ENCODE measurements at places on chromosomes 1 and 21.

- H3K27me3 ChIP-seq, result no peaks in the 10 kb centered on the region
- H3K27ac ChIP-seq, result no peak overlapping the region
- H3K4me1 ChIP-seq, result no peaks in the 10 kb centered on the region
Measured at GRCh38 chr1:67609577-67610341, 75.2 kb upstream of the GADD45A start.

GRCh38 chr1:185679220-185679619, 55.0 kb upstream of the HMCN1 start:
- DNase-seq, result no peak
- no peaks in the 10 kb centered on the region for H3K4me1 ChIP-seq
- H3K27me3 ChIP-seq, result no peaks in the 10 kb centered on the region
- no peak overlapping the region for H3K4me3 ChIP-seq
- H3K27ac ChIP-seq, result no peak overlapping the region

- no peak overlapping the region for H3K27ac ChIP-seq
- no peak for DNase-seq
- H3K36me3 ChIP-seq, result no peaks in the 10 kb centered on the region
- no peak overlapping the region for H3K4me3 ChIP-seq
Measured at GRCh38 chr1:45512641-45513054, 9.0 kb downstream of the PRDX1 start.

GRCh38 chr1:214970016-214970415, 112.5 kb upstream of the KCNK2 start:
- no peaks in the 10 kb centered on the region for H3K27me3 ChIP-seq
- no peak overlapping the region for H3K27ac ChIP-seq
- DNase-seq, result no peak

DNA sequence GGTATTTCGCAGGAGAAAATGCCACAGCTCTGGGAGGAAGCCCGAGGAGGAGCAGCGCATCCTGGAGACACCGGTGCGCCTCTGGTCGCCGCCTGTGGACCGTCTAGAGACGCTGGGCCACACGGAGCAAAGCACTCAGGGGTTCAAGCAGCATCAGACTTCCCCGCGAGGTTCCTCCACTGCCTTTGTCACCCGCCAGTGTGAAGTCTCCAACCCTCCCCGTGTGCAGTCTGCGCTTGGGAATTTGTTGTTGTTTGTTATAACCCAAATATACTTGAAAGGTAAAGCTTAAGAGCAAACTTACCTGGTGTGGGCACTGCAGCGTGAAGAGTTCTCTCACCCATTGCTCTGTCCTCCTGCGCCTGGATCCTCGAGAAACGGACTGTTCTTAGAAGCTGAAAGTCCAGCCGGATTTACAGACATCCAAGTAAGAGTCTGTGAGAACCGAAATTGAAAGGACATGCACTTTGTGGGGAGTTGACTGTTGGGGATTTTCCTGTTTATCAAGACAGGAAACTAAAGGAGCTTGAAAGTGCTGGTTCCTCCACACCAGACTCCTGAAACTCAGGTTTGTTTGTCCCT, at the start of gene GBP4:
Gene GBP4, minus strand, starts transcription at position 452 of the 582 bp plus-strand sequence. Its CDS starts 108 bp downstream, at position 344.
- H3K4me1 ChIP-seq, result no peaks in the 10 kb centered on the region
- peak within 1 kb of the TSS; percentile 81 for H3K27ac ChIP-seq
- H3K4me3 ChIP-seq, result peak within 1 kb of the TSS; percentile 57

DNA sequence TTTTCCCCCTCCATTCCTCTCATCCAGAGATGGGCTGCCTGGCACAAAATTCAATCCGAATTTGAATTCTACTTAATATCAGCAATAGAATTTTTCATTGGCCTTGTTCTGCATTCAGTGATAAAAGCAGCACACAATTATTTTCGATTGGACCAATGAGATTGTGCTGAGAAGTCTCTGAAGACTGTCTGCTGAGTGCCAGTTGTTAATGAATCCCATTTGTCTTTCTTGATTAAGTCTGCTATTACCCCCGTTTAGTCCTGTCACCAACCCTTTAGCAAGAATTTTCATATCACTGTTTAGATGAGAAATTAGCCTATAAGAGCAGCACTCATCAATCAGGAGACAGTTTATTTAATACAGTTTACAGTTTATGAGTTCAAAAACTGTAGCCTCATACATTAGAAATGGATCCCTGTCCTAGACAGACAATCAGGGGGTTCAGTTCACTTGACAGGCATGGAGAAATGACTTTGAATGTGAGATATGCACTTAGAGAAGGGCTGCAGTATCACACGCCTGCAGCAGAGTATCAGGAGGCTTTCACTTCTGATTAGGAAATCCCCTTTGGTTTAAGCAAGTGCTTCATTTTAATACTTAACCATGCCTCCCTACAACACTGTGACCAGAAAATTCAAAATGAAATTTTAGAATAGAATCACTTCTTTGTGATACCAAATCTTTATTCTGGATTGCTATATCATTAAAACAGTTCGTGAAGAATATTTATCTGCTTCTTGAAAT, 304.7 kb upstream of the PTBP2 start:
- H3K36me3 ChIP-seq, result no peaks in the 10 kb centered on the region
- H3K4me3 ChIP-seq, result no peak overlapping the region

- no peaks in the 10 kb centered on the region for H3K36me3 ChIP-seq
- H3K27ac ChIP-seq, result no peak overlapping the region
- H3K4me3 ChIP-seq, result no peak overlapping the region
- no peak for DNase-seq
- no peaks in the 10 kb centered on the region for H3K27me3 ChIP-seq
Measured at GRCh38 chr21:44987301-44987885, 47.6 kb downstream of the SLX9 start.

- H3K4me1 ChIP-seq, result no peaks in the 10 kb centered on the region
- no peak overlapping the region for H3K27ac ChIP-seq
- no peak overlapping the region for H3K4me3 ChIP-seq
- DNase-seq, result no peak
- peaks cover 32% of the 10 kb centered on the region for H3K36me3 ChIP-seq
- no peaks in the 10 kb centered on the region for H3K27me3 ChIP-seq
Measured at GRCh38 chr1:211752951-211753486, 77.5 kb downstream of the LPGAT1 start.

- no peaks in the 10 kb centered on the region for H3K36me3 ChIP-seq
- H3K4me1 ChIP-seq, result no peaks in the 10 kb centered on the region
- no peak overlapping the region for H3K27ac ChIP-seq
- H3K4me3 ChIP-seq, result no peak overlapping the region
- DNase-seq, result no peak
Measured at GRCh38 chr1:160125746-160126145, 10.2 kb downstream of the ATP1A2 start.

- DNase-seq, result no peak
- no peak overlapping the region for H3K4me3 ChIP-seq
- H3K27ac ChIP-seq, result no peak overlapping the region
Measured at GRCh38 chr1:98793136-98793535, 131.6 kb downstream of the SNX7 start.

DNA sequence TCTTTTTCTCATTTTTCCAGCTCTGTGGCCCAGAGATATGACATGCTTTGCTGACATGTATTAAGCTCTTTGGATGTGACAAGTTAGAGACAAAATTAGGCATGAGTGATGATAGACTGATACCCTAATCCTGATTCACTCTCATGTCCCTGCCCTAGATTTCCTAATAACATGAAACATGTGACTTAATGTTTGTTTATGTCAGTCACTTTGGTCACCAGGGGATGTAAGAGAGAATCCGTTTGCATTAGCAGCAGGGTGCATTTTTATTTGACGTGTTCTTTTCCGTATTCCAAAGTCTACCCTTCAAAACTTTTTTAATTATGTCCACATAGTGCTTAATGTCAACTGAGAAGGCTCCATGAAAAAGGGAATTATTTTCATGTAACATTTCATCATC, 192.4 kb downstream of the HMCN1 start:
- no peaks in the 10 kb centered on the region for H3K4me1 ChIP-seq
- no peaks in the 10 kb centered on the region for H3K27me3 ChIP-seq
- H3K27ac ChIP-seq, result no peak overlapping the region
- DNase-seq, result no peak
- no peaks in the 10 kb centered on the region for H3K36me3 ChIP-seq
- no peak overlapping the region for H3K4me3 ChIP-seq

GRCh38 chr1:93708734-93709481, 27.3 kb upstream of the BCAR3 start:
- H3K27ac ChIP-seq, result no peak overlapping the region
- H3K4me3 ChIP-seq, result no peak overlapping the region
- no peak for DNase-seq
- no peaks in the 10 kb centered on the region for H3K36me3 ChIP-seq
- no peaks in the 10 kb centered on the region for H3K27me3 ChIP-seq

GRCh38 chr1:35539073-35539823, 18.0 kb downstream of the KIAA0319L start:
- no peak for DNase-seq
- no peaks in the 10 kb centered on the region for H3K27me3 ChIP-seq

GRCh38 chr1:15151377-15151806, 2.2 kb upstream of the TMEM51 start:
- H3K36me3 ChIP-seq, result no peaks in the 10 kb centered on the region
- H3K27ac ChIP-seq, result no peak overlapping the region
- no peak overlapping the region for H3K4me3 ChIP-seq

DNA sequence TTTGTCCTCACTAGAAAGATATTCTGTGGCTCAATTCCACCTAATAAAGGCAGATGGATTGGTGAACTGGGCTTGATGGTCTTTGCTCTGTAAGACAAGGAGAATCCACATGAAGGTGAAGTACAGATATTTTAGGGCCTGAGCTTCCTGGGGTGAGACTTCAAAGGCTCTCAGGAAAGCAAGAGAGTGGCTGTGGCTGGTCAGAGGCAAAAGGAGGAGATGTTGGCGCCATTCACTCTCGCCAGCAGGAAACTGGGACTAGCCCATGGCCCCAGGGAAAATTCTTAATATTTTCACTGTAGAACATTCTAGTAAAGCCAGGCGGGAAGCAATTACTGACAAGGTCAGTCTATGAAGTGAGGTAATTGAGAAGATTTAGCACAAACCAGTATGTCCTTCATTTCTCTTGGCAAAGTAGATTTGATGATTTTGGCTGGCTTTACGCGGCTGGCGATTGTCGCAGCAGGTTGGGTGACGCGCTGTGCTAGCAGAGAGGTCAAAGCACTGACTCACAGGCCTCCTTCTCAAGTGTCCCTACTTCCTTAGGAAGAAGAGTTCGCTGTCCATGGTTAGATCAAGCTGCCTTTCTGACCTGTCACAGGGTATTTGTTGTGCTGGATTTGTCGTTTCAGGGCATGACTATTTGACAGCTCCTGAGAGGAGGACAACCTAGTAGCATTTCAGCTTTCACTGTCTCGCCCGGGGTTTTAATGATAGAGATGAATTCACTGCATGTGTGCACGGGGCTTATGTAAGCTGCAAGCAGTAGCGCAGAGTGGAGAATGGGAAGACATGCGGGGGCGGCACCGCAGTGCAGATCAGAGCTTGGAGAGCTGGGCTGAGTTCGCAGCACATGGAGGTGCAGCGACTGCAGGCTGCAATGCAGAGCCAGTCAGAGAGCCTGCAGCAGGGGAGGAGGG, 32.7 kb downstream of the XCL1 start:
- no peaks in the 10 kb centered on the region for H3K4me1 ChIP-seq
- H3K27ac ChIP-seq, result no peak overlapping the region
- H3K36me3 ChIP-seq, result no peaks in the 10 kb centered on the region
- no peak for DNase-seq
- H3K27me3 ChIP-seq, result no peaks in the 10 kb centered on the region

DNA sequence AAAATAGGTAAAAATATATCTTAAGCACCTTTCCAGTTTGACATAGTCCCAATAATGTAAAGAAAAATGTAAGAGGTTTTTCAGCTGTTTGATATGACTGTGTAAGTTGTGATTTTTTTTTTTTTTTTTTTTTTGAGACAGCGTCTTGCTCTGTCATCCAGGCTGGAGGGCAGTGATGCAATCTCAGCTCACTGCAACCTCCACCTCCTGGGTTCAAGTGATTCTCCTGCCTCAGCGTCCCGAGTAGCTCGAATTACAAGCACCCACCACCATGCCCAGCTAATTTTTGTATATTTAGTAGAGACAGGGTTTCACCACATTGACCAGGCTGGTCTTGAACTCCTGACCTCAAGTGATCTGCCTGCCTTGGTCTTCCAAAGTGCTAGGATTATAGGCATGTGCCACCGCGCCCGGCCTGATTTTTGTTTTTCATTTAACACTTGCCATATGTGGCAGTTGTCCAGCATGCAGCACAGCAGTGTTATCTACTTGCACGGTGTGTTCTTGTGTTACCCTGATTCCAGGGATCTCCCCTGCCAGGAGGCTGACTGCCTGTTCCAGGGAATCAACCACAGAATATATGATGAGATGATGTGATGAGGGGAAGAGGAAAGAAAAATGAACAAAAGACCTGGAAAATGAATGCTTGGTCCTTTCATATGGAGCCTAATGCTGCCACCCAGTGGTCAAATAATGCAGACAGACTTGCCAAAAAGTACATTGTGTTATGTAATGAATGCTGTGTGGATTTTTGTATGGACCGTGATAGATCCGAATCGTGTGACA, 79.0 kb downstream of the RAVER2 start:
- no peak overlapping the region for H3K4me3 ChIP-seq
- H3K36me3 ChIP-seq, result no peaks in the 10 kb centered on the region
- H3K4me1 ChIP-seq, result no peaks in the 10 kb centered on the region
- H3K27me3 ChIP-seq, result no peaks in the 10 kb centered on the region
